ENCODE measurements at places on chromosomes 2 and 18.

- DNase-seq: no peak
Measured at GRCh38 chr2:69514406-69514805, 77.2 kb upstream of the NFU1 start.

- no peak for DNase-seq
Measured at GRCh38 chr2:200741468-200742202, 70.1 kb upstream of the BZW1 start.

GRCh38 chr2:132740081-132740720 is 70.2 kb upstream of the LYPD1 start:
- no peak for DNase-seq

DNA sequence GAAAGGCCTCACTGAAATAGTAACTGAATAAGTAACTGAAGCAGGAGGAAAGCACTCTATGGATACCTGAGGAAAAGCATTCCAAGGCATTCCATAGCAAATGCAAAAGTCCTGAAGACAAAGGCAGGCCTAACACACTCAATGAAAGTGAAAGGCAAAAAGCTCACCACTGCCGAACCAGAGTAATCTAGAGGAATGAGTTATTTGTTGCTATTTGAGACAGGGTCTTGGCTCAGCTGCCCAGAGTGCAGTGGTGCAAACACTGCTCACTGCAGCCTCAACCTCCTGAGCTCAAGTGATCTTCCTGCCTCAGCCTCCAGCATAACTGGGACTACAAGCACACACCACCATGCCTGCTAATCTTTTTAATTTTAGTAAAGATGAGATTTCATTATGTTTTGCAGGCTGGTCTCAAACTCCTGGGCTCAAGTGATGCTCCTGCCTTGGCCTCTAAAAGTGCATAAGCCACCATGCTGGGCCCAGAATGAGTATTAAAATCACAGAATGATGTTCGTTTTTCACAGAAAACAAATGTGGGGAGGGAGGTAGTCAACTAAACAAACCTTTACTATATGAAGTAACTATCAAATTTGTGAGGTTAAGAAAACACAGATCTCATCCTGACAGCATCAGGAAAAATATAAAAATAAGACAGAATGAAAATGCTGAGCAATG is 17.9 kb downstream of the PIAS2 start:
- DNase-seq: no peak

DNA sequence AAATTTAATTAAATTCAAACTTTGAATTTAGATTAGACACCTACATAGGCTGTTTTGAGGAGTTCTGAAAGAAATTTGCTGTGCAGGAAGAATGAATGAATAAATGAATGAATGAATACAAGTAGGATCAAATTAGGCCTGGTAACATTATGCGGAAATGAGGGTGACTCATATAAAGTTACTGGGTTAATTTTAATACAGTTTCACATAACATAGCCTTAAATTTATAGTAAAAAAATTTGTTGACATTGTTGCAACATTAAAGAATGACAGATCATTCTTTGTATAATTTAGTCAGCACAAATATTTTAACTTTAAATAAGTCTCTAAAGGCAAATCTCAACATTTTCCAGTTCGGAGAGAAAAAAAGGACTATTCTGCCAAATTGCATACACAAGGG is 1293.1 kb upstream of the SLC39A10 start:
- no peak for DNase-seq

DNA sequence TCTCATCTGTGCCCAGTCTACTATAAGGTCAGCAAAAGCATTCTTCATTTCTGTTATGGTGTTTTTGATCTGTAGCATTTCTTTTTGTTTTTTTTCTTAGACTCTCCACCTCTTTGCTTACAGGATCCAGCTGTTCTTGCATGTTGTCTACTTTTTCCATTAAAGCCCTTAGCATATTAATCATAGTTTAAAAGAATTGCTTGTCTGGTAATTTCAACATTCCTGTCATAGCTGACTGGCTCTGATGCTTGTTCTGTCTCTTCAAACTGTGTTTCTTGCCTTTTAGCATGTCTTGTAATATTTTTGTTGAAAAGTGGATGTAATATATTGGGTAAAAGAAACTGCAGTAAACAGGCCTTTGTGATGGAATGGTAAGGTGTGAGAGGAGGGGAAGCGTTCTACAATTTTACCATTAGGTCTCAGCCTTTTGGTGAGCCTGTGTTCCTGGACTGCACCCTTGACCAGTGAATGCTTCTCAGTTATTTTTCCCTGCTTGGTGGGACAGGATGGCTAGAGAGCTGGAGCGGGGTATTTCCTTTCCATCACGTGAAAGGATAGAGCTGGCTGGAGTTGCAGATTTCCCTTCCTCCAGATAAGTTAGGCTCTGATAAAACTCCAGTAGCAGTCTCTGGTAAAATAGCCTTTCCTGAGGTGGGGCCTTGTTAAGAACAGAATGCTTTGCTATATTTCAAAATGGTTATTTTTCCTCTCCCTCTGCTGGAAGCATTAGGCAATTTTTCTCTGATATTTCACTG is 65.4 kb downstream of the PLA2R1 start:
- no peak for DNase-seq

DNA sequence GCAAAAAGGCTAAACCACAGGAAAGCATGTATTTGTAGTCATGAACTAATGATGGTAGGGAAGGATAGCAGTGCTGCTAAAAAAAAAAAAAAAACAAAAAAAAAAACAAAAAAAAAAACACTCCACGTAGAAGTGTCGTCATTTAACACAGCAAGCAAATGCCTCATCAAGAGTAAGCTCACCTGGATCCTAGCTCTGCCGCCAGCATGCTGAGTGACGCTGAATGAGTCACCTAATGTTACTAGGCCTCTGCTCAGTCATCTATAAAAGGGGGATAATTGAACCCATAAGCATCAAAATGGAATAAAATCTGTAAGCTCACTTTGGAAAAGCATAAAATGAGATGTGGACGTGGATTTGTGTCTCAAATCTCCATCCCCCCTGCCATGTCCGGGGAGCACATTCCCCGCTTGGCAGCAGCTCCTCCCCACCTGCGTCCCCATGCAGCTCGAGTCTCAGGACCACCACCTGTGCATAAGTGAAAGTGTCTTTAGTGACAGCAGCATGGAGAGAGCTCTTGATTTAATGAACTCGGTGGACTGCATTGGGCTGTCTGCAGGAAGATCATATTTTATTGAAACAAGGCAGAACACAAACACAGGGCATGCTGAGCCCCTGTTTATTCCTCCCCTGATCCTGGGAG is 427.5 kb downstream of the LRATD1 start:
- no peak for DNase-seq

GRCh38 chr2:69624611-69625010 is 18.9 kb downstream of the AAK1 start:
- DNase-seq: no peak

DNA sequence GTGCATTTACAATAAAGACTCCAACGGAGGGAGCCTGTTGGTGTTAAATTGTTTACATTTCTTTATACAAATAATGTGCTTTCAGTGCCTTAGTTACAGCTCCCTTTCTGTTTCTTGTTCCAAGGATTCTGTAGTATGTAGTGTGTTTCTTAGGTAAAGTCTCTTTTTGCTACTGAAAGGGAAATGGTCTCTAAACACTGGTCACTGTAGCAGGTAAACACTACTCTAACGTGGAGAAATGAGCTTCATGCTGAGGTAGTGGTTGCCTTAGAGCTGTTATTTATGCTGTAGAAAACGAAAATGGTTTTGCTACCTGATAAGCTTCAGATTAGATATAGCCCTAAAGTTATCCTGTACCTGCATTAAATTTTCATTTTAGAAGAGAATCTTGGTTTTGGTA is 163.6 kb downstream of the CAPN13 start:
- DNase-seq: no peak

DNA sequence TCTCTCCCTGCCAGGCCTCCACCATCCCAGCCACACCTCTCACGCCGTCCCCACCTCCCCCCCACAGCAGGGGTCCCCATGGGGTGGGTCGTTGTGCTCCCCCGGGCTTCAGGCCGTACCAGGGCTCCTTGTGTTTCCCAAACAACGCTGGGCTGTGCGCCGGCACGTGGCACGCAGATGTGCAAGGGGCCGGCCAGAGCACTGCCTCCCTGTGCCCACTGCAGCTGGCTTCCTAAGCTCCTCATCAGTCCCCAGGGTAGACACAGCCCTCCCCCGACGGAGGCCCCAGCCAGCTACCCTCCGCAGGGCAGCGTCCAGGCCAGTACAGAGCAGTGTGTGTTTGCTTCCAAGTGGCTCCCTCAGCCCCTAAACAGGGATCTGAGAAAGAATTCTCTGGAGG is 34.0 kb downstream of the BIN1 start:
- no peak for DNase-seq

DNA sequence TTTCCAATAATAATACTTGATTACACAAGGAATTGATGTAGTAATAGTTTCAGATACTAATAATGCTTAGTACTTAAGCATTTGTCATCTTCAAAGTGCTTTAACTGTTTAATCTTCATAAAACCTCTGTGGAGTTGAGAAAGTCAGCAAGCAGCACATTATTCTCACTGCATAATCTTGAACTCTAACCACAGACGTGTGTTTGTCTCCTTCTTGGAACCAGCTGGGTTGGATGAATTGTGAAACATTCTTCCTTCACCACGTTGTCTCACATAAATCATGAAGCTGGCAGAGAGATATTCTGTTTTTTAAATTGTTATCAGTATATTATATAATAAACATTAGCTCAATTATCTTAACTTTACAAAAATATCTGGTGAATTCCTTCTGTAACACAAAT is 55.1 kb upstream of the LDAH start:
- no peak for DNase-seq

DNA sequence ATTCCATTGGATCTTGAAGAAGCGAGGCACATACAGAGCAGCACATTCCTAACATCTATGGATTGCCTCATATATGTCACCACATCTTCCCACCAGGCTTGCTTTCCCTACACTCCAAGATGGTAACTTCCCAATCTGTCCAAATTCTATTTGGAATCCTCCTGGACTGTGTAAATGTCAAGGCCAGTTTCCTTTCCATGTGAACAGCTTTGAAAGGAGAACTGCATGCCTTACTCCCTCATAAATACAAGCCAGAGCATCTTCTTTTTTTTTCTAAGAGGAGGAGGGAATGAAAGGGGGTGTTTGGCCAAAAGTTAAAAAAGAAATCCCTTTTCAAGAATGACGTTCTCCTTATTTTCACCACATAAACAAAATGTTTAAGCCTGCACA is 103.8 kb upstream of the OSR1 start:
- no peak for DNase-seq

- no peak for DNase-seq
Measured at GRCh38 chr2:186980787-186981550, 132.0 kb upstream of the ZSWIM2 start.

All from hematopoietic multipotent progenitor cell (in vitro differentiated cells).